ENCODE measurements at places on chromosomes 3 and 15.

DNA sequence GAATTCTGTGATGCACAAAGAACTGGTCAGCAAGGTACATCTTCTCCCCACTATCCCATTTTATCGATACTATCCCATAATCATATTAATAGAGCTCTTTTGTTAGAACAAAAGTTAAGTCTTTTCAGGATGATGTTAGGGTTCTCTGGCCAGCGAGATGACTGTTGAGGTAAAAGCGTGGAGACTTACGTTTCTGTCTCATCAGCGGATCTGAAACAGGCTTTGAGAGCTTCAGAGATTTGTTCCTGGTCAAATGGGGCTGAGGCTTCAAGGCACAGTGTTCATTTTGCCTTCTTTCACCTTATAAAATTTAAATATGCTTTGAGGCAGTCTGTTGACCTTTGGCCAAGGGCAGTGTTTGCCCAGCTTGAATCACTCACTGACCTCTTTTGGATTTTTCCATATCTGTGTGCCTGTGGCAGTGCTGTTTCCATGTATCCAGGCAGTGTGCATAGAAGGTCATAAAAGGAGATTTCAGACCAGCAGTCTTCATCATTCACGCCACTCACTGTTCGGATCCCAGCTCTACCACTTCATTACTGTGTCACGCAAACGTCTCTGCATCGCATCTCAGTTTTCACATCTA is 3.1 kb downstream of the ADAMTSL3 start:
- DNase-seq: no peak

DNA sequence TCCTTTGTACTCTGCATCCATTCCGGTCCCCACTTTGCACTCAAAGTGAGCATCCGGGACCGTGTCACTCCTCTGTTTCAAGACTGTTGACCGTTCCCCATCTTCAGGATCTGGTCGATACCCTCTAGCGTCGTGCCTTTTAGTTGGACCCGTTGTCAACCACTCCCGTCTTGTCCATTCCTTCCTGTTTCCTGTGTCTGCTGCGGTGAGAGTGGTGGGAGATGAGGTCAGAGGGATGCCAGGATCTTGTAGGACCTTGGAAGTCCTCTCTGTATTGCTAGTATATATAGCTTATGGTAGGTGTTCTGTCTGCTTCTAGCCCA is 624 bp downstream of the BRK1 start:
- no peak for DNase-seq

GRCh38 chr3:58989955-58990354 is 59.9 kb downstream of the CFAP20DC start:
- DNase-seq: no peak

GRCh38 chr15:99502182-99502581 is 63.6 kb upstream of the MEF2A start:
- DNase-seq: peak; percentile 61

DNA sequence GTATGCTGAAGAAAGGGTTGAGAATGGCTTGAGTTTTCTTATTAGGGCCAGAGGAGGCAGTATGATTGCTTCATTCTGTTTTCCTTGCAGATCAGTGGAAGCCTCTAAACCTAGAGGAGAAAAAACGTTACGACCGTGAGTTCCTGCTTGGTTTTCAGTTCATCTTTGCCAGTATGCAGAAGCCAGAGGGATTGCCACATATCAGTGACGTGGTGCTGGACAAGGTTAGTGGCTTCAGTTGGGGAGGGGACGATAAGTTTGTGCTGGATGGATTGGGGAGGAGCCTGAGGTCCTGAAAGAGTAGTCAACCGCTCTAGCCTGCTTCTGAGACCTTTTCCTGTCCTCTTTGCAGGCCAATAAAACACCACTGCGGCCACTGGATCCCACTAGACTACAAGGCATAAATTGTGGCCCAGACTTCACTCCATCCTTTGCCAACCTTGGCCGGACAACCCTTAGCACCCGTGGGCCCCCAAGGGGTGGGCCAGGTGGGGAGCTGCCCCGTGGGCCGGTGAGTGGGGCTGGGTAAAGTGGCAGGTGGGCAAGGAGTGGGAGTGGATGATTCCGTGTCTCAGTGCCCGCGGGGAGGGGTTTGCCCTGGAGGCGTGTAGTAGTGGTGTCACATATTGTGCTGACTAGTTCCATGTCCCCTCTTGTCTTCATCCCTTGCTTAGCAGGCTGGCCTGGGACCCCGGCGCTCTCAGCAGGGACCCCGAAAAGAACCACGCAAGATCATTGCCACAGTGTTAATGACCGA is 8.5 kb downstream of the EIF4G1 start:
- no peak for DNase-seq

GRCh38 chr3:157029365-157029790 is 130.6 kb downstream of the CCNL1 start:
- DNase-seq: no peak

DNA sequence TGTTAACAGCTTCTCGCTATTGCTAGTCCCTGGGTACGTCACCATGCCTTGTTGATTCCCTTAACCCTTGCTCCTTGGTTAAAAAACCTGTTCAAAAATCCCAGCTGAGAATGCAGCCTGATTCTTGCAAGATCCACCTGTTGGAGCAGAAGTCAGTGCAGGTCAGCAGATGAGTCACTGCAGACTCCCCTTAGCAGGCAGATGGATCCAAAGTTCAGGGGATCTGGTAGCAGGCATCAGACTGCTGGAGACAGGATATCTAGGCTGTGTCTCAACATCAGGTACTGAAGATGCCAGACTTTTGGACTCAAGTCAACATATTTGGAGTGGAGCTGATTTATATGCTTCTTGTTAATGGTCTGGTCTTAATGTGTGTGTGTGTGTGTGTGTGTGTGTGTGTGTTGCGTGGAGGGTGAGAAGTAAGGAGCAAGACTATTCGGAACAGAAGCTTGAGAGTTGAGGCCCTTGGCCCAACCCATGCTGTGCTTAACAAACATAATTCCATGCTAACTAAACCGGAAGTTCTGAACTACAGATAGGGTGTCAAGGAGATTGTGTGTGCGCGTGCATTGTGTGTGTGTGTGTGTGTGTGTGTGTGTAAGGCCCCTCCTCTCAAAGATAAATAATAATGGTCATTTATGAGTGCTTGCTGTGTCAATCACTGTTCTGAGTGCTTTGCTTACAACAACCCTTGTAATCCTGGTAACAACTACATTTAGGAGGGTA is 1.0 kb upstream of the C3orf52 start:
- DNase-seq: no peak

GRCh38 chr3:52405066-52405465 is 39.8 kb downstream of the SEMA3G start:
- no peak for DNase-seq
